ENCODE measurements at places on chromosomes 5 and 9.

DNA sequence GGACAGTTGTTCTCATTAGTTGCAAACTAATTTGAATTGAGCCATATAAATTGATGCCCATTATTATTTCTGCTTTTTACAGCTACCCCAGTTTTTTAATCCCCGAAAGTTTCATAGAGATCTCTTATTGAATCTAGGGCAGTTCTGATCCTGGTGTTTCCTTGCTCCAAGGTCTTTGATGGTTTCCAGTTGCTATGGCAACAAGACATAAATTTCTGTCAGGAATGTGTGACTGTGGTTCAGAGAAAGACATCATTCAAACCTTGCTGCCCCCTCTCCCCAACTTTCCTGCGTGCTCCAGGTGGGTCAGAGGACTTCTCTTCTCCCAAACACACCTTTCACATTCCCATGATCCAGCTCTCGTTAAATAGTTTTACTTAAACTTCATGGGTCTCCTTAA lies 63.4 kb downstream of the TAF11L14 start:
- no peak for DNase-seq

DNA sequence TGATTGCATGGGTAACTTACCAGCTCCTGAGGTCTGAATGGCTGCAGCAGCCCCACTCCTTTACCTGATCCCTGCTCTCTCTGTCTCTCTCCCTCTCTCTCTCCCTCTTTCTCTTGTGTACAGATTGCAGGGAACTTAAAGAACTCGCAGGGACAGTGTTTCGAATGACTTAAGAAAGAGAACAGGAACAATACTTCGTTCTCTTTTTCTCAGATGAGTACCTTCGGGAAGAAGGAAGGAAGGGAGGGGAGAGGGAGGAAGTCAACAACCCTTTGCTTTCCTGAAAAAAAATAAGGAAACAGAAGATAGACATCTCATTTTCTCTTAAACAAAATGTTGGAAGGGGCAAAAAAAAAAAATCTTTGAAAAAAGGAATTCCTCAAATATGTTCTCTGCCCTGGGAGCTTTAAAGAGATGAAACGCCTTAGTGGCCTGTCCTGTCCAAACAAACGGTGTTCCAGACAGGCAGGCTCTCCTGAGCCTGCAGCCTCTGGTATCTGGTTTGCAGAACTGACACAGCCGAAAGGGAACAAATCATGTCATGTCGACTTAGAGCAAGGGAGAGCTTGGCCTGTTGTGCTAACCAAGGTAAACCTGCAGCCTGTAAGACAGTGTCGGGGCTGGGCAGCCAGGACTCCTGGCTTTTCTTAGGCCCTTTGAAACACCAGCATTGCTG lies at the start of gene ZNF366:
Gene ZNF366 (minus strand): TSS at position 180 of the 676 bp plus-strand sequence. CDS start 45,914 bp downstream, outside the sequence.
- no peak for DNase-seq

- no peak for DNase-seq
Measured at GRCh38 chr5:141869514-141869913, 8.7 kb downstream of the PCDH1 start.

- no peak for DNase-seq
Measured at GRCh38 chr9:16206518-16206917, 653.7 kb downstream of the CCDC171 start.

GRCh38 chr5:149237662-149238061 lies 34.0 kb upstream of the AFAP1L1 start:
- DNase-seq: no peak

DNA sequence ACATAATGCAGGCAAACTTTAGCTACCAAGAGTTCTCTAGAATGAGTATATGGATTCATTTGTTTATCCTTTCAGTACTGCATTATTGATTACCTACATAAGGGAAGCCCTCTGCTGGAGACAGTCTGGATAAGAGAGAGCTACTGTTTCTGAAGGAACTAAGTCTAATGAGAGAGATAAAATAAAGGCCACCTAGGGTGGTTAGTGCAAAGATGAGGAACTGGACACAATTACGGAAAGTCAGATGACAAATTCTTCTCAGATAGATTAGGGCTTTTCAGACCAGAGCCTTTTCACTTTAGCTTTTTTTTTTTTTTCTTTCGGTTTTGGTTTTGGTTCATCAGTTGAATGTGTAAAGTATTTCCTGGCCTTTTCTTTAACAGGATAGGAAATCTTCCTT lies 31.3 kb downstream of the ISOC1 start:
- no peak for DNase-seq
